Pons (tissue), 1 donor: ENCODE measurements at places on chromosomes 5 and 9.
A peak's percentile ranks its signal among the peaks of the same experiment; 100 is the strongest.

- no peak for DNase-seq
Observed at GRCh38 chr9:95167998-95168397, 149.5 kb downstream of the FANCC start.

DNA sequence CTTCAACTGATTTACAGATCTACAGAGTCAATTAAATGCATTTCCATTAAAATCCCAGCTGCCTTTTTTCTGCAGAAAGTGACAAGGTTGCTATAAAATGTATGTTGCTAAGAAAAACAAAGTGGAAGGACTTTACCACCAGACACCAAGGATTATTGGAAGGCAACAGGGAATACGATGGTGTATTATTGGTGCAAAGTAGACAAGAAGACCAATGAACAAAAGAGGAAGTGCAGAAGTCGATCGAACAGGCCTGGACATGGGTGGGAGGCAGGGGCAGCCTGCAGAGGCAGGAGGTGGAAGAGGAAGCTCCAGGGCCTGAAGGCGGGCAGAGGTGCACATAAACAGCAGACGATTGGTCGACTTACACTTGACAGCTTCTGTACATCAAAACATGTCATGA is 10.6 kb upstream of the SLC6A19 start:
- DNase-seq, result no peak

GRCh38 chr9:136191099-136191959 is 13.6 kb downstream of the LHX3 start:
- DNase-seq, result no peak

DNA sequence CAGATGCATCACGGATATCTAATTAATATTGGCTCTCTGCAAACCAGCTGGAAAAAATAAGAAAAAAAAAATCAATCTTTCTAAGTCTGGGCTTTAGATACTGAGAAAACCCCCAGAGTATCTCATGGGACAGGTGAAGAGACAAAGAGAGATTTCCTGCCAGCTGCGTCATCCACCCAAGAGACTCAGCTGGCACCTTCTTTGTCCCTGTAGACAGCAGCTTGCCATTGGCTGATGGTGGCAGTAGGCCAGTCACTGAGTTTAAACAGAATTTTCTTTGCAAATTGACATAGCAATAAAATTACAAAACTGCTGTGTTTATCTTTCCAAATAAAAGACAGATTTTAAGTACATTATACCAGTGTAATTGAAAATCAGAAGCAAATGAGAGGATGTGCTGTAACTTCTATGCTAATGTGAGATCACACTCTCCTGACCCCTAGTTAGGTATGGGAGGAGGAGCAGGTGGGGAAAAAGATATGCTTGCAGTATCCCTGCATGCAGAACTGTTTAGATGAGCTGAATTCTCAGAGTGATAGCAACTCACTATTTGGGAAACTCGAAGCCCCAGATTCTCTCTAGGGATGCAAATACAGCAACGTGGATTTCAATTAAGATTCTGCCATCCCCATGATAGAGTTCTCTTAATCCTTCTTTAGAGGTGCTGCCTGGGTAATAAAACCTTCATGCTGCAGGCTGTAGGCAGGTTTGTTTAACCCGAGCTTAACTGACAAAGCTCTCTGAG is 72.2 kb downstream of the NMUR2 start:
- no peak for DNase-seq

GRCh38 chr5:76807296-76807695 is 11.5 kb upstream of the F2RL1 start:
- no peak for DNase-seq

DNA sequence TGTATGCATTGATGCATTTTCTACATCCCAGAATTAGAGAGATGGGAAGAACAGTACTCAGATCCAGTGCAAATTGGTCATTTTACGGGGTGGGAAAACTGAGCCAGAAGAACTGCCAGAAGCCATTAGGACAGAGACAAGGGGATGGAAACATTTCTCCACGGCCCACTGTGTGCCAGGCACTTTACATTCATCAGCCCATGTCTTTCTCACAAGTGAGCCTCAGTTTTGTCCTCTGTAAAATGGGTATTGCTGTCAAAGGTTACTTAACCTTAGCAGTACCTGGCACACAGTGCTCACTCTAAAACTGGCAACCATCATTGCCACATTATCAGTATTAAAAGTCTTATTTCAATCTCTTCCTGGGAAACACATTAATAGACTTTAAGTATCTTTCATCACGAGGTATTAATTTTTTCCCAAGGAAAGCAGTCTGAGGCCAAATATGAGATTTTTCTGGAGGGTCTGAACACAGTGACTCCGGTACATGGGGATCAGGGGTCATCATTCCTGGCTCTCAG is 5.2 kb downstream of the DUSP1 start:
- DNase-seq, result peak; percentile 67

DNA sequence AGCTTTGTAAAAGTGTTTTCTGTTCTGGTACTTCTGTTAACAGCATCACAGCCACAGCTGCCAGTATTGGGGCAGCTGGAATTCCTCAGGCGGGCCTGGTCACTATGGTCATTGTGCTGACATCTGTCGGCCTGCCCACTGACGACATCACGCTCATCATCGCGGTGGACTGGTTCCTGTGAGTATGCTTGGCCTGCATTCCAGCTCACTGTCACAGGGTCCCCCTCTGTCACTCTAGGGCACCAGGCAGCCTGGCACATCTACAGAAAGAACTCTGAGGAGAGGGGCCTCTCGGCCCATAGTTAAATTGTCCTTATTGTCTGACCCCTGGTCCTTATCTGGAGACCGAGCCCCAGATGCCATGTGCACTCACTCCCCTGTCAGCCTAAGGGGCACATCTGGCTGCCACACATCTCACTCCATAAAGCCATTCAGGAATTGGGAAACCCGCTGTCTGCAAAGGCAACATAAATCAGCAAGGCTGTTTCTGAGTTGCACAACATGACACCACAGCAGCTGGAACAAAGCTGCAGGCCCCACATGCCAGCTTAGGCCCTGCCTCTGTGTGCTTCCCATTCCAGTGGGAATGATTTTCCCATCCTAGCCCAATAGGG is 77.5 kb downstream of the SLC1A3 start:
- peak; percentile 90 for DNase-seq

- DNase-seq, result peak; percentile 25
Observed at GRCh38 chr5:103393101-103393754, 134.7 kb downstream of the MACIR start.

GRCh38 chr5:11733185-11733839 is 170.9 kb downstream of the CTNND2 start:
- DNase-seq, result no peak

DNA sequence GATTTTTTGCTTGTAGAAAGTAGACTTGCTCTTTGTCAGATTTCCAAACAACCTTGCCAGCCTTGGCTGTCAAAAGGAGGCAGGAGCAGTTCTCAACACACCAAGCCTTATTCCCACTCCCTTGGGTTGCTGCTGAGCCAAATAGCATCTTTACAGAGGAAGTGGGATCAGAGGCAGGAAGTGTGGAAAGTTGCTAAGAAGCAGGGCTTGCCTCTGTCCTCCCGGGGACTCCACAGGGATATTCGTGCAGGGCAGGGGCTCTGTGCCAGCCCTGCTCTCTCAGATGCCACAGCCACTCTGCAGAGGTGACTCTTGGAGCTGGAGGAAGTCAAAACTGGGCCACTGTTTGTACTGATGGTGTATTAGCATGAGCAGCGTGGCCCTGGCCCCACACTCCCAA is 24.3 kb downstream of the PTPDC1 start:
- peak; percentile 58 for DNase-seq

DNA sequence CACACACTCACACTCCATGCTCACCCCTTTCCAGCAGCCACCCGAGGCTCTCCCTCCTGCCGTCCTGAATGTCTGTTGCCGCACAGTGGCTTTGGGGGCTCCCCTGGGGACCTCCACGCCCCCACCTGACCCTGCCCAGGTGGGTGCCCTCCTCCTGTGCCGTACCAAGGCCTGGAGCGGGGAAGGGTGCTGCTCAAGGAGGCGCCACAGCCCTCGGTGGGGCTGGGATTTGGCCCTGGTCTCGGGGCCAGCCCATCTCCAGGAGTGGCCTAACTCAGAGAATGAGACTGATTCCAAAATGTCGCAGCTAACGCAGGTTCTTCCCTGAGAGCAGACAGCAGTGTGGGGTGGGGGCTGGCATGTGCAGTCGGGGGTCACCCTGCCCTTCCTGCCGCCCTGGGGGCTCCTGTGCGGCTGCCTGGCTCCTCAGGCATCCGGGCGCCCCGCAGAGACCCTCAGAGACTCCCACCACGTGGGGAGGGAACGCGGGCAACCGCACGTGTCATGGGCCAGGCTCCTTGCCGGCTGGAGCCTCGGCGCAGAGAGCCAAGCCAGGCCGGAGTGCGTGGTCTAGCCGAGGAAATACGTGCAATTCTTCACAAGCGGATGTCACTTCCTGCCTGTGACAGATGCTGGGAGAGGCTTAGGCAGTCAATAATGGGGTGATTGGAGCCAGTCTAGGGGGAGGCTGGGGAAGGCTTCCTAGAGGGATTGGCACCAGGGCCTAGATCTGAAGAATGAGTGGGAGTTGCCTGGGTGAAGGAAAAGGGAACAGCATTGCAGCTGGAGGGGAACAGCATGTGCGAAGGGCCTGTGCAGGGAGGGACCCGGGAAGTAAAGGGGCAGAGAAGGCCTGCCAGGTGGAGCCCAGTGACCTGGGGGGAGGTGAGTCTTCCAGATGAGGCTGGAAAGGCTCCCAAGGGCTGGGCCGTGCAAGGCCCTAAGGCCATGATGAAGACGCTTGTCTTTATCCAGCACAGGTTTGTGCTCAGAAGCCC is 44.1 kb downstream of the C9orf50 start:
- DNase-seq, result no peak

DNA sequence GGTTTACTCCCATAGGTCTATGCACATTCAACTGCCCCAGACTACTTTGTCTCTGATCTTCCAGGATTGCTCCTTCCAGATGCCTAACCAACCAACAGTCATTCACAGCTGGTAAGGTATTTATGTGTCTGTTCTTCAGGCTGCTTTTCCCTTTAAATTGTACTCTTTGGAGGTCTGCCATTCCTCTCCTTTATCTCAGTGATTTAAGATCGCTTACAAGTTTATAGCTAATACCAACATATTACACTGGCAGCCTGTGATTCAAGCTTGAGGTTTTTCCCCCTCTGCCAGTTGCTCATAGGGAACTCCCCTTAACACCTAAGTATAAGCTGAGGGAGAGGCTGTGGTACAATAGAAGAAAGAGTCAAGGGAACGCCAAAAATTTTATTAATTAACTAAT is 711.7 kb upstream of the EDIL3 start:
- DNase-seq, result no peak

DNA sequence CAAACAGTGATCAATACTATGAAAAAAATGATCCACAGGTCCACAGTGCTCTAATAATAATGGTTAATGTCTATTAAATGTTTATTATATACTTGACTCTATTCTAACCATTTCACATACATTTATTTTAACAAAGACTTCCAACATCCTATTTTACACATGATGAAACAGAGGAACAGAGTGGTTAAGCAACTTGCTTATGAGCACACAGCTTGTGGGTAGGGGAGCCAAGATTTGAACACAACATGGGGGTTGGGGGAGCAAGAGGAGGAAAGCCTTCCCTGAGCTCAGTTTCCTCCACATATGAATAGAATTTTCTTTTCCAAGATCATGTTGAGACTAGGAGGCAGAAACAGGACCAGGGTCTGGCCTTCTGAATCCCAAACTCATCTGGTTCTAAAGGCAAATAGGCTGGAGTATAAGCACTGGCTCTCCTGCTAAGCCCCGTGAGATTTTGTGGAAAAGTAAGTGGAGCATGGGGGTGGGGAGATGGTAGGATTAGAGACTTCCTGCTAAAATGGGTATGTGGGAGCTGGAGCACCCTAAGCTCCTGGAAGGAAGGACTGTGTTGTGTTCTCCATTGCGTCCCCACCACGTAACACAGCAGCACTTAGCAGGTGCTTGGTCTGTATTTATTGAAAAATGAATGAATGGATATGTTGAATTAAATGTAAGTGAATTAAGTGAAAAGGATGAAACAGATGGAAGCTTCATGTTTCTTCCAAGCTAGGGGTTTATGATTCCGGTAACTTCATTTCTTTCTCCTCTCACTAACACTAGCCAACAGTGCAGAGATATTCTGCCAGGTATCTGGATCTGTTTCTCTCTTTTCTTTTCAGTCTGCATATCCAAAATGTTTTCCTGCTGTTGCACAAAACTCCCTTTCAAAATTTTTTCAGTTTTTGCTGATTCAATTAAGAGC is 26.9 kb upstream of the GALNT10 start:
- DNase-seq, result no peak

DNA sequence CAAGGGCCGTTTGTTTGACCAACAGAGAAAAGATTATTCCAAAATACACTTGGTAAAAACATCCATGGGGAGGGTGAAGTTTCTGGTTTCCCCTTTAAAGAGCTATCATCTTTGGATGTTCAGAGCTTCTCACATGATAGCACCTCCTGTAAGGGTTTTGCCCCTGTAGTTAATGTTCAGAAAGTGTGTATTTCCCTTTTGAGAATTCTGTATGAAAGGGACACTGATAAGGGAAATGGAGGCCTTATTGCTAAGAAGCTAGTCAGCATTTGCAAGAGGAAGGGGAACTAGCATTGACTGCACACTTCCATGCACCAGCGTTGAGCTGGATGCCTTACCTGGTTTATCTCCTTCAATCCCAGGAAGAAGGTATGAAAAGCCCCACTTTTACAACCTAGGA is 31.5 kb upstream of the C5orf58 start:
- no peak for DNase-seq

- no peak for DNase-seq
Observed at GRCh38 chr5:73673161-73673591, 47.2 kb downstream of the ARHGEF28 start.

GRCh38 chr9:136629879-136630661 is 32.6 kb upstream of the EGFL7 start:
- DNase-seq, result no peak

DNA sequence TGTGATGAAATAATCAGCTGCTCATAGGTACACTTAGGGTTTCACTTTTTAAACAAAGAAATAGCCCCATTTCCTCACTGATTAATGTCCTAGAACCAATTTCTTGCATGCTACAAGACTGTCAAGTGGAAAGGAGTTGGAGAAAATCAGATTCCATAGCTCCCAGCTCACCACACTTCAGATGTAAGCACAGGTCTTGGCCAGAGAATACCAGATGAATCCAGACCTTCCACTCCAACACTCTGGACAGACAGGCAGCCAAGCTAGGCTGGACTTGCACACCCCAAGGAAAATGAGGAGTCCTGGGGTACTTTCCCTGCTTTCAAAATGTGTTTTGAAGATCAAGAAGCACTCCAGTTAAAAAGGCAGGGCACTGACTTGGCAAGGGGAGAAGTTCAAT is 68.5 kb downstream of the KLHL3 start:
- no peak for DNase-seq

DNA sequence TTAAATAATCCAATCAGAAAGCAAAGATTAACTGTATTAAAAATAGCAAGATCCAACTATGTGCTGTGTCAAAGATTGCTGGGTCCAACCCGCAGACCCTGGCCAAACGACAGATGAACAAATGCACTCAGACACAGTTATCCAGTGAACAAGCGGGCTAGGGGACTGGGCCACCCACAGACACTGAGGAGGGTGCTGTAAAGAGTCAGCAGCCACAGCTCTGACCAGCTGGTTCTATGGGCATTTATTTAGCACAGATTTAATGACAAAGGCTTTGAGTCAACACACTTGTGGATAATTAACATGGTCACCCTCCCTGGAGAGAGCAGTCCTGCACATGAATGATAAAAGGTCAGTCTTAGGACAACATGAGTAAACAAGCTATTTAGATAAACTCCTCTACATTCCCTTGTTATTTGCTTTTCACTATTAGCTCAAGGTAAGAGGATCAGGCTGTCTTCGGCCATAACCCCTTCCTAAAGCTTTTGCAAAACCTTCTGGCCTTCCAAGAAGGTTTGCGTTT is 424.9 kb downstream of the HINT1 start:
- no peak for DNase-seq
